ENCODE measurements at places on chromosomes 16 and 17.

DNA sequence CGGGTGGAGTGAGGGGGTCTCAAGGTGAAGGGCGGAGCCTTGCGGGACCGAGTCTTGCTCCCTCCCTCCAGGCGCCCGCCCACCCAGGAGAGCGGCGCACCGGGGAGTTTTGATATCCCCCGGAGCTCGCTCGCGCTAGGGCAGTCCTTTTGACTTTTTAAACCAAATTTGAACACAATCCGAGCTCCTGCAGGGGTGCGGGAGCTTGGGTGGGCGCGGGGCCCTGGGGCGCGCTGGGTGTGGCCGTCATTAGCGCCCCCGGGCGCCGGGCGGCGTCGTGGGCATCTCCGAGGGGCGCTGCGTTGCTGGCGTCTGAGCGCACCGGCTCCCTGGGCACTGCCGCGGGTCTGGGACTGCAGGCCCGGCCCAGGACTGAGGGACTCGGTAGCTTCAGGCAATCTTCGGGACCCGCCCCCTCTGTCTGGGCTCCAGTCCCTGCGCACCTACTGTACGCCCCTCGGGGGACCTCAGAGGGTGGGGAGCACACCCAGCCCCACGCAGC, 10.9 kb downstream of the MAF start:
- no peak for DNase-seq

GRCh38 chr17:55090079-55090492, 121.5 kb downstream of the STXBP4 start:
- no peak for DNase-seq

GRCh38 chr16:84722068-84722467, 22.3 kb downstream of the USP10 start:
- DNase-seq: no peak

GRCh38 chr16:346587-346986, 5.9 kb downstream of the AXIN1 start:
- DNase-seq: no peak

- no peak for DNase-seq
Measured at GRCh38 chr16:3101841-3102470, 2.9 kb upstream of the ZSCAN10 start.

DNA sequence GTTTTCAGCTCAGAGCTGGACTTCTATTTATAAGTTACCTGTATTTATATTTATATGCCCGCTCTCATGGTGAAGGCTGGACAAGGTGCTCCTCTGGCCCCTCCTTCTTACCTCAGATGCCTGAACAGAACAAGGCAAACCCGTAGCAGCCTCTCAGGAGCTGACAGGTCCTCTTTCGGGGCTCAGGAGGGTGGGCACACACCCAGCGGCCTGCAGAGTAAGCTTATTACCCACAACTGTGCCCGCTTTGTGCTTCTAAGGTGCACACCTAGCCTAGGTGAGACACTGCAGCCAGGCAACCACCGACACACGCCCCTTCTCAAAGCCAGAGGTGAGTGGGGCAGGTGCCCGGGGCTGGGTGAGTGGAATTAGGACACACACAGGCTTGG, 5.3 kb downstream of the NKIRAS2 start:
- DNase-seq: no peak

- DNase-seq: no peak
Measured at GRCh38 chr16:12317121-12317810, 340.7 kb downstream of the SNX29 start.

DNA sequence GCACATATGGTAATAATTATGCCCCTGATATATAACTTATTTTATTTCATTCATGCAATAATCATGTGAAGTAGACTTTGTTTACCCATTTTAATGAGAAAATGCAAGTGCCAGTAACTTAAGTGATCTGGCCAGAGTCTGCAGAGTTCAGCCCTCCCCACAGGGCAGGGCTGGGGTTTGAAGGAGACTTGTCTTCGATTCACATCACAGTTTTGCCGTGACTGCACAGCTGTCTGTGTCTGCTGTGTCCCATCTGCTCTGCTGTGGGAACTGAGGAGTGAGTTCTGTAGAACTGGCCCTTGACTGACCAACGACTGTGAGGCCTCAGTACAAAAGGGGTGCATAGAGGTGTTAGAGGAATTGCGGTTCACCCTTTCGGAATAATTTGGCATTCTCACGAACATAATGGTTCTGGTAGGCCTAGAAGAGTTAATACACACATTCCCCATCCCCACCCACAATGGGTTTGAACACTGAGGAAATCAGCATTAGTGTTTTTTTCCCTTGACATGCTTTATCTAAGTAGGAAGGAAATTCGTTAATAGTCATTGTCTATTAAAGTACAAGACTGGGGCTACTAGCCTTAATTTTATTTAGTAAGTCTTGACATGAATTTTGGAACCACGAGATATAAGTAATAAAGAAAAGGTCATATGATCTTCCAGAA, 113.6 kb upstream of the MON1B start:
- DNase-seq: no peak

- DNase-seq: no peak
Measured at GRCh38 chr16:88727871-88728270, 21.6 kb downstream of the CTU2 start.

DNA sequence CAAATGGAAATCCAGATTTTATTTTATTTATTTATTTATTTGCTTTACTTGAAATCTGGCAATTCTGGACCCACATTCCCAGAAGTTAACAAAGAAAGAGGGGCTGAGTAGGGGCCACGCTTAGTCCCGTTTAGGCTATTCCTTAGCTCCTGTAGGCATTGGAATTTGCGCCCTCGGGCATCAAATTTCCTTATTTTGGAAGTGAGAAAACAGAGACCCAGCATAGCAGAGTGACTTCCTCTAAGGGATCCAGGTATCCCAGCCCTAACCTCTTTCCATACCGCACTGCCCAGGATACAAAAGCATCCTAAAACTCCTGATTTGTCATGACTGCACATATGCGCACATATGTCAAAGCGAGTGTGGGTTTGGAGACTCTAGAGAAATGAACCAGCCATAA, 19.0 kb upstream of the SMG1 start:
- no peak for DNase-seq

Data from fibroblast of skin of abdomen (primary cell).